ENCODE measurements at places on chromosomes 2 and 18. TPM values are rescaled to one million over a fixed set of nuclear protein-coding genes. Genes with fewer than 3 reads are reported as not detected.

ACTR2 gene
- total RNA-seq = 85.3 TPM

LYPD6 gene
- not detected for total RNA-seq

SLC9A4 gene
- not detected for total RNA-seq

GNLY gene
- not detected for total RNA-seq
